ENCODE measurements at places on chromosomes 5 and 9.

DNA sequence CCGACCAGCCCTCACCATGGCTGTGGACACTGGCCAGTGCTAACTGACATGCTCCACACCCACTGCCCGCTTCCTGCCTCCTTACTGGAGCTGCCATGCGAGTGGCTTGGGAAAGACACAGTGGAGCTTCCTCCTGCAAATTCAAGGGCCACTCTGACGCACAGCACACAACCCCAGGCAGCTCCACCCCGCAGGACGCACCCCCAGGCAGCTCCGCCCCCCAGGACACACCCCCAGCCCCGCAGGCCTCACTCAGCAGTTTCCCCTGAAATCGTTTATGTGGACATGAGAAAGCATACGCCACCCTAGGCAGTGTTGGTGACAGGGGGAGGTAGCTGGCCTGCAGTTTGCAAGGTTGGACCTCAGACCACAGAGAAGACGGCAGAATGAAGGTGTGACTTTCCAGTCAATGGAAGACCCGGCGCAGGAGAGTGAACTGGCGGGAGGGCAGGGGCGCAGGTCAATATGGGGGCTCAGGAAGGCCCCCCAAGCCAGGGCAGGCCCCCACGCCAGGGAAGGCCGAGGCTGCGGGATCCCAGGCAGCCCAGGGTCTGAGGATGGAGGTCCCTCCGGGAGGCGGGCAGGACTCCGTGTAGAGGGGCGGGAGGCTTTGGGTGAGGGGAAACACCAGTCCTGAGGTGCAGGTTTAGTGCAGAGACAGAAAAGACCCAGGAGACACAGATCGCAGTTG lies 21.6 kb downstream of the LPCAT1 start:
- peak; percentile 32 for DNase-seq

GRCh38 chr5:114948363-114948762 lies 221.3 kb downstream of the TRIM36 start:
- DNase-seq = no peak

DNA sequence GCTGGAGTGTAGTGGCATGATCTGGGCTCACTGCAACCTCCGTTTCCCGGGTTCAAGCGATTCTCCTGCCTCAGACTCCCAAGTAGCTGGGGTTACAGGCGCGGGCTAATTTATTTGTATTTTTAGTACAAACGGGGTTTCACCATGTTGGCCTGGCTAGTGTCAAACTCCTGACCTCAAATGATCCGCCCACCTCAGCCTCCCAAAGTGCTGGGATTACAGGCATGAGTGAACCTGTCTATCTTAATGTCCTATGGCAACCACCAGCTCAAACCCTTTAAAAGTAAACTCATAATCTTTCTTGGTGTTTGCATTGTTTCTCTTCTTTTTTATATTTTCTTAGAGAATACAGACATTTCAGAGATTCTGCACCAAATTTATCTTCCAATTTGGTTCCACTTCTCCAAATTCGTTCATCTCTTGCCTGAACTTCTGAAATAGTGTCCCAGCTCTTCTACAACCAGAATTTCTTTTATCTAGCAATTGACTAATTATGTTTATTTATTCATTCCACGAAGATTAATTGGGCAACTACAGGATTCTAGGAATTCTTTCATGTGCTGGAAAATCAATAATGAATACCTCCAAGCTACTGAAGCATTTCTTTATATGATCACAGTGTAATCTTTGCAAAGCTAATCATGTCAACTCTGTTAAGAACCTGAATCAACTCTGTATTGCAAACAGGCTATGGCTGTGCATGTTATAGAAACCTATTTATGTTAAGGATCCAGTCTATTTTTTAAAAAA lies 60.0 kb upstream of the TYRP1 start:
- no peak for DNase-seq

GRCh38 chr5:174355208-174355612 lies 309.7 kb downstream of the NSG2 start:
- DNase-seq = peak; percentile 29

GRCh38 chr5:149873896-149874295 lies 70.7 kb downstream of the PDE6A start:
- no peak for DNase-seq

DNA sequence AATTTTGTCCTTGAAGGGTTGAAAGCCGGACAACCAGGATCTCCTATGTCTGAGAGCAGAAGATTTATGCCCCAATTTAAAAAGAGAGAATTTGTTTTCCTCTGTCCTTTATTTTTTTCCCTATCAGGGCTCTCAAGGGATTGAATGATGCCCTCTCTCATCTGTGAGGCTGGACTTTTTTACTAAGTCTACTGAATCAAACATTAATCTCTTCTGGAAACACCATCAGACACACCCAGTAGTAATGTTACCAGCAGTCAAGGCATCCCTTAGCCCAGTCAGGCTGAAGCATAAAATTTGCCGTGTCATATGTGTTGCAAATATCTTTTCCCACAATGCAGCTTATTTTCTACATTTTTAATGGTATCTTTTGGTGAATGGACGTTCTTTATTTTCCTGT lies 1497.9 kb downstream of the MAT2B start:
- no peak for DNase-seq

Data from SIG-M5 (cell line).